Small intestine (tissue), 16 donors: ENCODE measurements at places on chromosomes 5 and 9.

GRCh38 chr9:87382900-87383299 lies 114.8 kb upstream of the DAPK1 start:
- no peak for DNase-seq
- no peaks in the 10 kb centered on the region for H3K4me1 ChIP-seq
- no peak overlapping the region for H3K27ac ChIP-seq
- no peaks in the 10 kb centered on the region for H3K36me3 ChIP-seq
- no peak overlapping the region for H3K4me3 ChIP-seq
- no peaks in the 10 kb centered on the region for H3K27me3 ChIP-seq

DNA sequence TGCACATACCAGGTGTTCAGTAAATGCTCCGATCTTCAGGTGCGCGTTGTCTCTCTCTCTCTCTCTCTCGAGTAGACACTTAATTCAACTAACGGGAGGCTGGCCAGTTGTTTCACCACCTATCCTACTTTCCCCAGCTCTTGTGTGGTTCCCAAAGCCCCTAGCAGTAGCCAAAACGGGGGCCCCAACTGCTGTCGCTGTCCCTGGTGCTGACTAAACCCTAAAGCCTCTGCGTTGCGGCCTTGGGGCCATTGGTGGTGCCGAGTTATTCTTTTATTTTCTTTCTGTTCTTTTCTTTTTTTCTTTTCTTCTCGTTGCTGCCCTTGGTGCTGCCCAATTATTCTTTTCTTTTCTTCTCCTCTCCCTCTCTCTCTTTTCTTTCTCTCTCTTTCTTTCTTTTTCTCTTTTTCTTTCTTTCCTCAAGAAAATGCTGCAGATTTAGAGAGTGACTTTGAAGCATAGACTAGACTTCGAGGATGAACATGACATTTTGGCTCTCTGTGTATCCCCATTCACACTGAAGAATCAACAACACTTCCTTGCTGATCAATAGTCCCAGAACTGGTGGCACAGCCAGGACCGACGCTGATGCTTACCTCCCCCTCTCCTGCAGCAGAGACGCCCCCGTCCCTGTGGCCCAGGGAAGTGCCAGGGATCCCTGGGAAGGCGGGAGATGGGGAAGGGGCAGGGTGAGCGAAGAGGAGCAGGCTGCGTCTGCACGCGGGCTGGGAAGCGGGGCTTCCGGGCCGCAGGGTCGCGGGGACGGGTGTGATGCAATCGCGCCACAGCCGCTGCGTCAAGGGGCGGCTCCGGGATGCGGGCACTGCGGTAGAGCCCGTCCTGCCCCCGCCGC lies at the start of gene FBLL1:
Gene FBLL1, plus strand, starts transcription at position 785 of the 853 bp plus-strand sequence. CDS start 200 bp downstream, outside the sequence.
- peaks cover 3% of the 10 kb centered on the region for H3K4me1 ChIP-seq
- no peak for DNase-seq
- H3K27me3 ChIP-seq = no peaks in the 10 kb centered on the region
- H3K27ac ChIP-seq = no peak within 1 kb of the TSS
- no peaks in the 10 kb centered on the region for H3K36me3 ChIP-seq

GRCh38 chr5:180352116-180353047 lies 754 bp downstream of the GFPT2 start:
- H3K4me1 ChIP-seq = no peaks in the 10 kb centered on the region
- H3K27me3 ChIP-seq = peaks cover 6% of the 10 kb centered on the region
- DNase-seq = peak; percentile 32
- no peaks in the 10 kb centered on the region for H3K36me3 ChIP-seq

GRCh38 chr5:64514612-64515011 lies 8.8 kb downstream of the RGS7BP start:
- H3K27me3 ChIP-seq = no peaks in the 10 kb centered on the region
- H3K36me3 ChIP-seq = no peaks in the 10 kb centered on the region
- no peak for DNase-seq
- no peak overlapping the region for H3K4me3 ChIP-seq

- H3K4me1 ChIP-seq = no peaks in the 10 kb centered on the region
- no peak overlapping the region for H3K4me3 ChIP-seq
- no peaks in the 10 kb centered on the region for H3K27me3 ChIP-seq
- H3K36me3 ChIP-seq = no peaks in the 10 kb centered on the region
- DNase-seq = no peak
- no peak overlapping the region for H3K27ac ChIP-seq
Measured at GRCh38 chr5:121031491-121031890, 567.4 kb downstream of the PRR16 start.

DNA sequence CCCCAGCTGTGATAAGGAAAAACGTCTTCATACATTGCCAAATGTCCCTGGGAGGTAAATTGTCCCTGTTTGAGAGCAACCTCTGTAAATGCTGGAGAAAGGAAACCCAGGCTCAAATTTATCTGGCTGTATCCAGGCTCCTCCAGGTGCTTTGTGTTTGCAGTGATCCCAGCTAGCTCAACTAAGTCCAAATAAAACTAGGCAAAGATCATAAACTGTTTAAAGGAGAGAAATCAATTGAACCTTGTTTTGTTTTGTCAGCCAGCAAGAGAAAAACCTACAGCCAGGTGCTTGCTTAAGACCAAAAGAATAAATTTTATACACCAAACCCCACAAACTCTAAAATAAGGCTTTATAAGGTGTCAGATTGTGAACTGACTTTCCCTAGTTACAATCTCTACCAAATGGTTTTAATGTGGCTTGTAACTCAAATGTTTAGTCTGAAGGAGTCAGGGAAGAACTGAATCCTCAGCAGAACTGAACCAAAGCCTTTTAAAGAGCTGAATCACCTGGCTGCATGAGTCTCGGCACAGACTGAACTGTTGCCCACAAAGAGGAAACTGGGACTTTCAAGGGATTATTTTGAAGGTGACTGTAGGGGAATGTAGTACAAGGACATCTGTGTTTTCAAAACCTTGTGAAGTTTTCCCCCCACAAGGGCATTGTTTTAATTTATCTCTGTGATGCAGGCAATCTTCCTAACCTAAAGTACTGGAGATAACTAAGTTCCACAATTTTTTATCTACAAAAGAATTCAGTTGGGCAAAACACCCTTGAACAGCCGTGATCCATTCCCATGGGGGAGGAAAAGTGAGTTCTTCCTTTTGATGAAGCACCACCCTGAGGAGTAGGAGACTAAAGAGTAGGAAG lies 201.7 kb upstream of the TARS1 start:
- no peak overlapping the region for H3K27ac ChIP-seq
- no peaks in the 10 kb centered on the region for H3K4me1 ChIP-seq
- no peak overlapping the region for H3K4me3 ChIP-seq
- no peaks in the 10 kb centered on the region for H3K27me3 ChIP-seq
- no peaks in the 10 kb centered on the region for H3K36me3 ChIP-seq

GRCh38 chr5:124397317-124397716 lies 349.1 kb downstream of the ZNF608 start:
- peaks cover 5% of the 10 kb centered on the region for H3K4me1 ChIP-seq
- DNase-seq = no peak
- H3K27ac ChIP-seq = no peak overlapping the region
- H3K4me3 ChIP-seq = no peak overlapping the region
- H3K36me3 ChIP-seq = no peaks in the 10 kb centered on the region
- H3K27me3 ChIP-seq = no peaks in the 10 kb centered on the region

DNA sequence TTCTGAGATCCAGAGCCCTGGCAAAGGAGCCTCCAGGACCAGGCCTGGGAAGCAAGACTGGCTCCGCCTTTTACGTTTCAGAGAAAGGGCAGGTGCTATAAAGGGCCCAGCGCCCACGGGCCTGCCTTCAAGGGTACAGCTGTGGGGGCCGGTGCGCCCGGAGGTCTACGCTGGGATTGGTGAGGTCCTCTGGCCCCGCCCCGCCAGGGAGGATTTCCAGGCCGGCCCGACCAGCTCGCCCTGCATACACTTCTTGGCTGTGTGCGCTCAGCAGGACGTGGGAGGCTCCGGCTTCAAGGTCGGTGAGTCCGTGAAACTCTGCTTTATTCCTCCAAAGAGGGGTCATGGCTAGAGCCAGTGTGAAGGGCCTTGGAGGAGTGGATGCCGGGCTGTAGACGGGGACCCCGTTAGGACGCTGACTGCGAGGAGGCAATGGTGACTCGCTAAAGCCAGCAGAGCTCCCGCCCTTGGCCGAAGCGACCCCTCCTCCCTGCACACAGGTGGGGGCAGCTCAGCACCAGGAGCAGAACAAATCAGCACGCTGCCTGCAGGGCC lies at the start of gene CKMT2:
Gene CKMT2, plus strand, starts transcription at position 243 of the 555 bp plus-strand sequence. CDS start 17,811 bp downstream, outside the sequence.
- no peaks in the 10 kb centered on the region for H3K4me1 ChIP-seq
- peaks cover 9% of the 10 kb centered on the region for H3K36me3 ChIP-seq
- H3K27me3 ChIP-seq = no peaks in the 10 kb centered on the region
- peak; percentile 49 for DNase-seq

DNA sequence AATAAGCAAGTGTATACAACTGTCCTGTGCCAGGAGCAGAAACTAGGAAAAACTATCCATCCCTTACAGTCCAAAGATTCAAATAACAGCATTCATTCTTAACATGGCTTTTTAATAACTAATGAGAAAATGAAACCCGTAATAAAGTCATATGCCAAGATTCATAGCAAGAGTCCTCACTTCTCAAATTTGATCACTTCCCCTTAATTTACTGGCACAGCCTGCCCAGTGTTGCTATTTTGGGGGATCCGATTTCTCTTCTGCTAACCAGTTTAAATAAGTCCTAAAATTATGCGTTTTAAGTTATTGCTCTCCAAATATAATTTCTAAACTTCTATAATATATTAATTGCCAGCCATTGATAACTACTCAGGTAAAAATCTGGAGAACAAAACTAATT lies 177.0 kb upstream of the PTGER4 start:
- no peak overlapping the region for H3K4me3 ChIP-seq
- H3K4me1 ChIP-seq = peaks cover 23% of the 10 kb centered on the region
- H3K27me3 ChIP-seq = no peaks in the 10 kb centered on the region
- no peak for DNase-seq
- H3K36me3 ChIP-seq = no peaks in the 10 kb centered on the region

DNA sequence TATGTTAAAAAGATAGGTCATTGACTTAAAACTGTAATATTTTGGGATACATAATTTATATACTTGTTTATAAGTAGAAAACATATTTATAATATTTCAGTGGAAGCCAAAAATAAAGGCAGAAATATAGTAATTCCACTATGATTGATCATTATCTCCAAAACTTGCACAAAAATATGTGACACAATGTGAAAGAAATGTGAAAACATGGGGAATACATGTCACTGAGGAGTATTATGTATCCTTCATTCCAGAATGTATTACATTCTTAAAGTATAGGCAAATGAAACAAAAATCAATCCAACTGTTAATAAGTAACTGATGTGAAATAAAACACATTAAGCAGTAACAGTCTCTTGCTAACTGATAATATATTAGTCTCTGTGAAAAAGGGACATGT lies 236.7 kb downstream of the CDH18 start:
- no peaks in the 10 kb centered on the region for H3K36me3 ChIP-seq
- no peak overlapping the region for H3K27ac ChIP-seq
- no peaks in the 10 kb centered on the region for H3K27me3 ChIP-seq

DNA sequence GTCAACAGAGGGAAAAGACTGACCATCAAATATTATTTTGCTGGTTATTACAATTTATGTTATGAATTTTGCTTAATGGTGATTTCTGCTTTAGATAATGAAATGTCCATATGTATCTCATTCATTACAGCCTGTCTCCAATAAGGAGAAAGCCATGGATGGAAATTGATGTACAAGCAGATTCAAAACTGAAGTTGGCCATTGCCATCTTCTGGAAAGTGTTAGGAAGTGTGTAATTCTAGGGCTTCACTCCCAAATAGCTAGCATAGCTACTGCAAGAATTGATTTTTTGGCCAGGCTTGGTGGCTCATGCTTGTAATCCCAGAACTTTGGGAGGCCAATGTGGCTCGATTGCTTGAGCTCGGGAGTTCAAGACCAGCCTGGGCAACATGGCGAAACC lies 45.8 kb downstream of the DYNC2I2 start:
- DNase-seq = no peak
- H3K4me1 ChIP-seq = no peaks in the 10 kb centered on the region
- H3K36me3 ChIP-seq = peaks cover 60% of the 10 kb centered on the region
- H3K4me3 ChIP-seq = no peak overlapping the region
- no peak overlapping the region for H3K27ac ChIP-seq

- H3K36me3 ChIP-seq = no peaks in the 10 kb centered on the region
- no peak overlapping the region for H3K4me3 ChIP-seq
- DNase-seq = no peak
- H3K27ac ChIP-seq = no peak overlapping the region
- no peaks in the 10 kb centered on the region for H3K27me3 ChIP-seq
Measured at GRCh38 chr9:36891341-36891811, 142.7 kb downstream of the PAX5 start.

DNA sequence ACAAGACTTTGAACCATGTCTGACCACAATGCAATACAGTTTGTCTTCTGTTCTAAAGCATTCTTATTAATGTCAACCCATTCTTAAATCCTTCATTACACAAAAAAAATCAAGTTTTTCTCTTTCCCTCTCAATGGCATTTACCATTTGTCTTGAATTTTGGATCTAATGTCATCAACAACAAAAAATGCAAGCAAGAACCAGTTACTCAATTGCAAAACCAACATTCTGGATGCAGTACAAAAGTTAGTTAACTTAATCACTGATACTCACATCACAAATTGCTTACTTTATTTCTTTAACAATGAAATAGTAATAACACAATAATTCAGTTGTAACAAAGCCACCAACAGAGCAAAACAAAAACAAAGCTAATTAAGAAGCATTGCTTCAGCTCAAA lies 6.0 kb downstream of the C9orf40 start:
- H3K4me3 ChIP-seq = no peak overlapping the region
- DNase-seq = no peak
- H3K27ac ChIP-seq = no peak overlapping the region
- no peaks in the 10 kb centered on the region for H3K27me3 ChIP-seq

GRCh38 chr9:112711050-112711689 lies 6.7 kb downstream of the INIP start:
- H3K36me3 ChIP-seq = peaks cover 5% of the 10 kb centered on the region
- H3K4me3 ChIP-seq = no peak overlapping the region
- H3K27ac ChIP-seq = no peak overlapping the region
- no peaks in the 10 kb centered on the region for H3K4me1 ChIP-seq

- peak within 1 kb of the TSS; percentile 93 for H3K4me3 ChIP-seq
- peak; percentile 91 for DNase-seq
- H3K36me3 ChIP-seq = no peaks in the 10 kb centered on the region
- H3K4me1 ChIP-seq = peaks cover 28% of the 10 kb centered on the region
- H3K27me3 ChIP-seq = no peaks in the 10 kb centered on the region
Measured at GRCh38 chr9:98192503-98193335, at the start of gene CORO2A. TSS of gene CORO2A (minus strand) at chr9:98192637. CDS start at chr9:98157660, 34,977 bp downstream.

DNA sequence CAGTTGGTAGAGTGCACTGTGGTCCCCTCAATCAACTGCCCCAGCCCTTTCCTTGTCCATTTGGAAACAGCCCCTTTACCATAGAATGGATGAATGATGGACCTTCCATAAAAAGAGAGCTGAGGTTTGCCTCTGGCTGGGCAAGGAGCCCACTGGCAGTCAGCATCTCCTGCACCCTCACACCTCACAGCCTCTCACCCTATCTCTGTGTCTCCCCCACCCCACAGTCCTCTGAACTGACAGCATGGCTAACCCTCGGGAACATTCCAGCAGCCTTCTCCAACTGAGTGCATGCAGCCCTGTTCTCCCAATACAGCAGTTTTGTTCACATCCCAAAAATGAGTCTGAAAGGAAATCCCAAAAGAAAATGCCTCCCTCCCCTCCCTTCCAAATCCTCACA lies 51.7 kb downstream of the RETREG1 start:
- no peaks in the 10 kb centered on the region for H3K4me1 ChIP-seq
- no peak overlapping the region for H3K4me3 ChIP-seq
- no peak overlapping the region for H3K27ac ChIP-seq
- no peaks in the 10 kb centered on the region for H3K27me3 ChIP-seq

- no peaks in the 10 kb centered on the region for H3K27me3 ChIP-seq
- no peak for DNase-seq
- no peak overlapping the region for H3K4me3 ChIP-seq
- no peak overlapping the region for H3K27ac ChIP-seq
- no peaks in the 10 kb centered on the region for H3K36me3 ChIP-seq
- H3K4me1 ChIP-seq = no peaks in the 10 kb centered on the region
Measured at GRCh38 chr9:26375448-26375847, 517.2 kb downstream of the CAAP1 start.
